CD4-positive, alpha-beta T cell treated with Interferon alpha-2 for 1 hour (primary cell): ENCODE measurements at places on chromosomes 4 and X.

- no peak for DNase-seq
Measured at GRCh38 chrX:1094566-1095333, 117.7 kb downstream of the CRLF2 start.

GRCh38 chrX:65925592-65925991, 114.3 kb downstream of the VSIG4 start:
- no peak for DNase-seq

GRCh38 chrX:76555816-76556215, 128.3 kb downstream of the MAGEE1 start:
- no peak for DNase-seq

GRCh38 chr4:145436796-145437195, 44.9 kb upstream of the SMAD1 start:
- no peak for DNase-seq

- DNase-seq, result no peak
Measured at GRCh38 chr4:34194585-34194984, 2049.7 kb downstream of the ARAP2 start.

GRCh38 chrX:15321447-15321846, 6.0 kb upstream of the ASB11 start:
- peak; percentile 16 for DNase-seq

- DNase-seq, result no peak
Measured at GRCh38 chr4:124146068-124146467, 566.5 kb downstream of the ANKRD50 start.

GRCh38 chrX:47863187-47863586, 26.5 kb downstream of the ZNF81 start:
- no peak for DNase-seq

GRCh38 chrX:153455571-153455970, 9.7 kb upstream of the TREX2 start:
- DNase-seq, result no peak

- no peak for DNase-seq
Measured at GRCh38 chr4:87834401-87834800, 1.6 kb downstream of the MEPE start.

GRCh38 chrX:136453771-136454170, 34.0 kb upstream of the BRS3 start:
- DNase-seq, result no peak

- no peak for DNase-seq
Measured at GRCh38 chr4:186820391-186820891, 96.8 kb upstream of the FAT1 start.

- DNase-seq, result no peak
Measured at GRCh38 chr4:26721685-26722084, 137.8 kb downstream of the TBC1D19 start.

DNA sequence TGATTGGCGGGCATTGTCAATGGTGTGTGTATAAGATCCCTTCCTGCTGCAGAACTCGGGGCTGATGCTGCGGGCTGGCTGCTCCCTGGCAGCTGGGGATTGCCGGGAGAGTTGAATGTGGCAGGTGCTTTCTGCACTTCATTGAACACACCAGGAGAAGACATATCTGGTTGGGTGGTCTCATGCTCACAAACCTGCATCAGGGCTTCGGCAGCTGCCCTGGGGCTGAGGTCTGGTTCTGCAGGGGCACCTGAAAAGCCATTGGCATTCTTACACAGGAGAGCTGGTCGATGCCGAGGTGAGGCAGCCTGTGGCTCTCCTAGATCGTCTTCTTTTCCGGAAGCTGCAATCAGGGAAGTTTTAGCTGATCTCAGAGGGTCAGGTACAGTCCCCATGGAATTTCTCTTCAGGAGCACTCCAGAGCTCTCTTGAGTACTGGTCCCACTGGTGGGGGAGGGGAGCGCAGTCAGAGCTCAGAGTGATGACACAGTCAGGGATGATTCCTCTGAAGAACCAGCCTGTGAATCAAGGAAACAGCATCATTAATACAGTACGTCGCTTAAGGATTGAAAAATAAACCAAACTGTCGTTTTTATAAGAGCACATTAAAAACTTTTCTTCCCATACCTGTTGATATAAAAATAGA, 57.8 kb downstream of the GPRIN3 start:
- DNase-seq, result no peak

DNA sequence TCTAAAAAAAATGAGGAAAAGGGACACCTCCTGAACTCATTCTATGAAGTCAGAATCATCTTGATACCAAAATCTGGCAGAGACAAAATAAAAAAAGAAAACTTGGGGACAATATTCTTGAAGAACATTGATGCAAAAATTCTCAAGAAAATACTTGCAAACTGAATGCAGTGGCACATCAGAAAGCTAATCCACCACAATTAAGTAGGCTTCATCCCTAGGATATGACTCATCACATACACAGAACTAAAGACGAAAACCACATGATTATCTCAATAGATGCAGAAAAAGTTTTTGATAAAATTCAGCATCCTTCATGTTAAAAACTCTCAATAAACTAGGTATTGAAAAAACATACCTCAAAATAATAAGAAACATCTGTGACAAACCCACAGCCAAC, 98.3 kb downstream of the FAM47B start:
- no peak for DNase-seq

GRCh38 chr4:121551881-121552280, 144.9 kb downstream of the ANXA5 start:
- DNase-seq, result no peak

GRCh38 chr4:84503495-84504437, 4.7 kb upstream of the NKX6-1 start:
- no peak for DNase-seq

GRCh38 chr4:898123-898522, 34.0 kb downstream of the GAK start:
- DNase-seq, result no peak

DNA sequence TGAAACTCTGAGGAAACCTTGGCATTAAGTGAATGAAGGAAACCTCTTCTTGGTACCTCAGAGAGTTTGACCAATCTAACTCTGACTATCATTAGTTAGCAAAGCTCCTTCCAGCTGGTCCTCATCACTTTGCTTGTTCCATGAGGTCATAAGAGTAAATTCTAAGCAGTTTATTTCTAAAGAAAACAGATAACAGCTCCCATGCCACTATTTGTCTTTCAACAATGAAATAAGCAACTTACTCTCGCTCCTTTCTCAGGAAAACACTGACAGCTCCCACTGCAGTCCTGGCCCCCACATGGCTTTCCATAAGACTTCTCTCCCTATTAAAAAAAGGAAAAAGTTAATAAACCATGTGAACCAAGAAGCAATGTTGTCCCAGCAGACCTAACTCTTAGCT, 127.7 kb downstream of the COL4A6 start:
- DNase-seq, result no peak

- no peak for DNase-seq
Measured at GRCh38 chrX:85569686-85570085, 190.2 kb upstream of the POF1B start.

GRCh38 chr4:14888790-14889572, 113.3 kb upstream of the CPEB2 start:
- DNase-seq, result no peak

DNA sequence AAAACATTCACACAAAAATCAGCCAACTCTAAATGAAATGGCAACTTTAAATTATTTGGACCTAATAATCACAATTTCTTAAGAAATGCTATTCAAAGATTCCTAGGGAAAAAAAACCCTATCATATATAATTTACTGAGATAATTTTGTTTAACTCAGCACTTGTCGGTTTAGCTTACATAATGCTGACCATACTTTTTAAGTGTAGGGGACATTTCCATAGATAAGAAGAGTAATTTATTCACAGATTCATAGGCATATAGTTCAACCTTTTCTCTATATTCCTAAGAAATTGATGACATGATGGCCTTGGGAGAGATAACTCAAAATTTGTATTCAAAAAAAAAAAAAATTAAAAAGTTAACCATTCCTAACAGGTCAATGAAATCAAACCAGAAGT, 260.8 kb upstream of the PGRMC2 start:
- DNase-seq, result no peak

- DNase-seq, result no peak
Measured at GRCh38 chr4:60223208-60223923, 976.8 kb upstream of the ADGRL3 start.

- DNase-seq, result peak; percentile 11
Measured at GRCh38 chrX:16484338-16484737, 165.6 kb upstream of the S100G start.

- no peak for DNase-seq
Measured at GRCh38 chr4:150906987-150907633, 108.0 kb downstream of the LRBA start.

DNA sequence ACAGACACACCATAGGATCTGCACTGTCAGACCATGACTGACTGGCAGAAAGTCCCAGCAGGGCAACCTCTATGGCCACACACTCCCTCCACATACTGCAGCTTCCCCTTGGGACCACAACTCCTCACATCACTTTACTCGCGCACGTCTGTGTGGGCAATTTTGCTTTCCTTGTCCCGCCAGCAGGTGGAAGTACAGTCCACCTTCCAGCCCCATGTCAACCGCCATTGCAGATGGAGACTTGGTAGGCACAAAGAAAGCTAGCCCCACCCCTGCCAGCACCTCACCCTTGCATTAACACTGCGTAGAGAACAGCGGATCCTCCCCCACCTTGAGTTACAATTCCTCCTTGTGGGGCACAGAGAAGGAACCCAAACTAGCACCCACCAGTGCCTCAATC, 74.4 kb upstream of the NAP1L2 start:
- DNase-seq, result no peak

DNA sequence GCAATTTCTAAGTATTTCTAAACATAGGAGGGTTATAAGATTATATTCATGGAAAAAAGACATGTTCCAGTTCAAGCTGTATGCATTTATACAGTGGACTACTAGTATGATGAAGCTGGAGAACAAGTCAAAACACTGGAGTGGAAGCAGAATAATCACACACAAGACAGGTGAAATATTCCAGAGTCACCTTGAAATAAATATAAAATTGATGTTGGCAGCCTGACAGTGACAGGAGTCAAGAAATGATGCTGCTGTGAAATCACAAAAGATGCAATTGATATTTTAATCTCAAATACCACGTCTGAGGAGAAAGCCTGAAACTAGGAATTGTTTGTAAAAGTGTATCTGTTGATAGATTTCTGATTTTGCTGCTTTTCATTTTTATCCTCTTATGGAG, 667.3 kb downstream of the IL1RAPL1 start:
- DNase-seq, result no peak

DNA sequence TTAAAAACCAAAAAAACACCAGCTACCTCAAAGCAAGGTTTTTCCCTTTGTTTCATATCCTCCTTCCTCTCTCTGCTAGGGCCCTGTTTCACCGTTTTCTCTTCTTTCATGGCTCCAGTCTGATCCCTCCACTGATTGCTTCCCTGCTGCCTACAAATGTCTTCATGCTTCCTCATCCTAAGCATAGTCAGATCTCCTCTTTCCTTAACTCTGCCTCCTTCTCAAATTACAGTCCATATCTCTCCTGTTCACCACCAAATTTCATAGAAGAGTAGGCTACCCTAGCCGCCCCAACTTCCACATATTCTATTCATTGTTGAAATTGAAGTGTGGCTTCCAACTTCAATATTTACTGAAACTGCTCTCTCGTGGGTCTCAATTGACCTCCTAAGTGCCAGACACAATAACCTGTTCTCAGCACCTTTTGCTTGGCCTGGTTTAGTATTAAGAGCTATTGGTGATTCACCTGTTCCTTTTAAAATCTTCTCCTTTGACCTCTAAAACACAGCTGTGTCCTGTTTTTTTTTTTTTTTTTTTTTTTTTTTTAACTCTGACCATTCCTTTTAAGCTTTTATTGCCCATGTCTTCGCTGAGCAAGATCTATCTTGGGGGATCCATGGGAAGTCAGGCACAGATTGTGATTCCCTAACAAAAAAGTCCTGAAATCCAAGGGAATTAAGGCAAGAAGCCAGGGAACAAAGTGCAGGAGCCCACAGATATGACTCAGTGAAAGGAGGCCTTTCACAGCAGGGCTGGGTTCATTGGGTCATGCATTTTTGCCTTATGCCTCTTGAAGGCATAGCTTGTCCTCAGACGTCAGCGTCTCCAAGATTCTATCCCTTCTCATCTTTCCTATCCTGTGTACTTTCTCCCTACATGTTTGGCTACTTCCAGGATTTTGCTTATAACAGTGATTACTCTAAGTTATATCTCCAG, 85.4 kb downstream of the RPS3A start:
- DNase-seq, result no peak

- no peak for DNase-seq
Measured at GRCh38 chr4:86472377-86473019, 112.6 kb upstream of the MAPK10 start.

DNA sequence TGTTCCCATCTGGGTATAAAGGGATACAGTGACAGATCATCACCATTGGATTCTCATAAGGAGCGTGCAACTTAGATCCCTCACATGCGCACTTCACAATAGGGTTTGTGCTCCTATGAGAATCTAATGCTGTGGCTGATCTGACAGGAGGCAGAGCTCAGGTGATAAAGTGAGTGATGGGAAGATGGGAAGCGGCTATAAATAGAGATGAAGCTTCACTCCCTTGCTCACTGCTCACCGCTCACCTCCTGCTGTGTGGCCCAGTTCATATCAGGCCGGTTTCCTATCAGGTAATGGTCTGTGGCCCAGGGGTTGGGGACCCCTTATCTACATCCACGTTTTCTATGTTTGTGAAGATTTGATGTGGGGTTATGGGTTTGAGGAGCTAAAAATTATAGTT, 43.7 kb downstream of the FAT4 start:
- DNase-seq, result no peak

GRCh38 chr4:75142850-75143249, 209.9 kb downstream of the PARM1 start:
- DNase-seq, result no peak

DNA sequence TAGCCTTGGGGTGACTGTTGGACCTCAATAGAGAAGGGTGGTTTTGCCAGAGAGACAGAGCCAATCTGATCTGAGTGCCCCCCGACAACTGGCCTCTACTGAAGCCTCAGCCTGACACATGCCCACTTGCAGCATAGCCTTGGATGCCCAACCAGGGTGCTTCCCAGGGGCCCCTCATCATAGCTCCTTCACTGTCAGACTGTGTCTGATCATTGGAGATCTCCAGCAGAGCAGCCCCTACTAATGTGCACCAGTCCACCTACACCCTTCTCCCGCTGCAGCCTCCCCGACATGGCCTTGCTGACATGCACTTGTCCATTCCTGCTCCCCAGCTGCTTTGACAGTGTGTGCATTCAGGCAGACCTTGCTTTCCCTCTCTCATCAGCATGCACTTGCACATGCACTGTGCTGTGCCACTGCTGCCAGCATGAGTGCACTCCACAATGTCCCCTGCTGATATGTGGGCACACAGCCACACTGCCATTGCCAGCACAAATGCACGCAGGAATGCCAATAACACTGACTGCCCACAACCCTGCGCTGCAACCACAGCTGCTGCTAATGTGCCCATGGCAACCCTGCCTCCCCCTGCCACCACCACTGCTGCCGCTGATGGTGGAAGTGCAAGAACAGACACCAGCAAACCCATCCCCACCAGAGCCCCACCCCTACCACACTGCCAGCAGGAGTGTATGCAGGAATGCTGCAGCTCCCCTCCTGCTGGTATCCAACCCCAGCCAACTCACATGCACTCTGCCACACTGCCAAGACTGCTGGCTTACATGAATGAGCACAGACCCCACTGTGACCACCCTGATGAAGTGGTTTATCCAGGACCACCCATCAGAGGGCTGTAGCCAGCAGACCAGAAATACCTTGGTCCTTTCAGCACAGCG, 68.1 kb upstream of the ZMAT1 start:
- no peak for DNase-seq
